ENCODE measurements at places on chromosomes 7 and 10. TPM values are rescaled to one million over a fixed set of nuclear protein-coding genes. Genes with fewer than 3 reads are reported as not detected.

Gene BRI3
- total RNA-seq, result 133 TPM

DNA sequence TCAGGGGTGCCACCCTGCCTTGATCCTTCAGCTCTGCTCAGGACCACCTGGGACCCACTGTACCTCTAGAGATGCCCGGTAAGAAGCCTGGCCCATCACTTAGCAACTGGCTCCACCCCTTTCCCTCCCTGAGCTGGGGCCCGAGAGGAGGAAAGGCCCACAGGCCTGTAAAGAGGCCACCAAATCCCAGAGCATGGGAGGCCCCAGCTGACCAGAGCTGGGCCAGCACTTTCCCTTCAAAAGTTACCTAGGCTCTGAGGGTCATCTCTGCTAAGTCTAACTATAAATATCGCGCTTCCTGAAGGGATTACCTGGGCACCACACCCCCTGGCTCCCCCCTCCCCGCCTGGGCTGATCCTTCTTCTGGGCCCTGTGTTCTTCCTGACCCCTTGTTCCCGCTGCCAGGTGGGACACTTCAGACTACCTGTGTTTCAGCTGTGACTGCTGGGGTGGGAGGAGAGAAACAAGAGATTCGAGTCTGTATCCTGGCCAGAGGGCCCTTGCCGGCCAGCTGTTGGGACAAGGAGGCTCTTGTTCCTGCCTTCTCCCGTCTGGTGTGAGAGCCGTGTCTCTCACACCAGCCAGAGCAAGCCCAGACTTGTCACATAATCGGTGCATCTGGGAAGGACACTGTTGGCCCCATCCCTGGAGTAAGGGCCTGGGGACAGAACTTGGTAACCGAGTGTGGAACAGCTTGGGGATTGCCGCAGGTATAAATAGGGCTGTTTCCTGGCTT lies 22.8 kb upstream of the ANKRD2 start:
- H3K27ac ChIP-seq, result peak overlapping the region; percentile 87
- H3K36me3 ChIP-seq, result no peaks in the 10 kb centered on the region
- no peak overlapping the region for H3K4me3 ChIP-seq
- peaks cover 5% of the 10 kb centered on the region for H3K4me1 ChIP-seq

- H3K4me3 ChIP-seq, result no peak overlapping the region
- H3K36me3 ChIP-seq, result peaks cover 64% of the 10 kb centered on the region
- no peaks in the 10 kb centered on the region for H3K4me1 ChIP-seq
- peaks cover 15% of the 10 kb centered on the region for H3K27me3 ChIP-seq
- H3K27ac ChIP-seq, result no peak overlapping the region
- DNase-seq, result no peak
Measured at GRCh38 chr10:123157210-123157609, 3.0 kb downstream of the BUB3 start.

DNA sequence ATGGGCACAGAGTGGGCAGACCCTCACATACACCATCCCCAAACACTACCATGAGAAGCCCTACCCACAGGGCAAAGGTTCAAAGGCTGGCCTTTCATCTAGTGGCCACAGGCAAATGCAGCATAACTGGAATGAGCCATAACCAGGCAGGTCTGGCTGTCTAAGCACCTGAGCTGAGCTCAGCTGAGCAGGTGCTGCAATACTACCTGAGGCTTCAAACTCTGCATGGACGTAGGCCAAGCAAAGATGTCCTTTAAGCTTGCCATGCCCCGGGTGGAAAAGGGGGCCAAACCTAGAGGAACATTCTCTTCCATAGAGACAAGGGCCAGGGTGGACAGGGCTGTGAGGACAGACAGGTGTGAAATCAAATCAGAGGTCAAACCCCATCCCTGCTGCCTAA lies 65.3 kb upstream of the CAMK2B start:
- H3K27me3 ChIP-seq, result no peaks in the 10 kb centered on the region
- no peaks in the 10 kb centered on the region for H3K4me1 ChIP-seq
- H3K36me3 ChIP-seq, result peaks cover 46% of the 10 kb centered on the region
- H3K27ac ChIP-seq, result no peak overlapping the region
- H3K4me3 ChIP-seq, result no peak overlapping the region

Gene ANLN
- 74.8 TPM for total RNA-seq

DNA sequence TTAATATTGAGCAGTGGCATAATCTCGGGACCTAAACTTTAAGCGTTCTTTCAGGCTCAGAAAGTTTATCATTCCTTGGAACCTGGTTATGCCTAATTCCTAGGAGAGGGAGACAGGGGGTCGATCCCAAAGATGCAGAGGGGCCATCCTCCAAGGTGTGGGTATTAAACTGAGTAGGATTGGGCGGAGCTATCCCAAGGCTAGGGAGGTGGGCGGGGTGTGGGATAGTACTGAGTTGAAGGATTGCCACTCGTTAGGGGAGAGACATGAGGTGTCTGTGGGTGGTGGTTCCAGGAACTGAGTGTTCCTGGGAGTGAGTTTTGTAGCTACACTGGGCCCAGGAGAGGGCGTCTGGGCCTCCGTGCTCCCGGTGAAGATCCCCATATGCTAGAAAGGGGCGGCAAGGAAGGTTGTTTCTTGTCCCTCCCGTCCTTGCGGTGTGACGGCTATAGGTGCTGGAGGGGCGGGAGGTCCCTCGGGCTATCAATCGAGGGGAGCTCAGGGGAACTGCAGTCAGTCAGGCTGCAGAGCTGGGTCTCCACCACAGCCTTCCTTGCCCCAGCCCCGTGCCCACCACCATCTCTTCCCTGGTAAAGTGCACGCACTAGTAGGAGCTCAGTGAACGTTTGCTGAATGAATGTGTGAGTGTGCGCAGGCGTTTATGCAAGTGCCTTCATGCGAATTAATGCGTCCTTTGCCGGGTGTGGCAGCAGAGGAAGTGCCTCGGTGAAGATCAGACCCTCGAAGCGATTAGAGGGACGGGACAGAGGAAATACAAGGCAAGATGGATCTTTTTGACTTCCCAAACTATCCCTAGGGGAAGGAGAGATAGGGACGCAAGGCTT lies 3.0 kb upstream of the HMX2 start:
- no peak overlapping the region for H3K27ac ChIP-seq
- H3K27me3 ChIP-seq, result peaks cover 100% of the 10 kb centered on the region
- peak; percentile 77 for DNase-seq
- H3K36me3 ChIP-seq, result no peaks in the 10 kb centered on the region
- no peak overlapping the region for H3K4me3 ChIP-seq

- H3K27me3 ChIP-seq, result peaks cover 6% of the 10 kb centered on the region
- H3K4me1 ChIP-seq, result peaks cover 3% of the 10 kb centered on the region
- no peaks in the 10 kb centered on the region for H3K36me3 ChIP-seq
- DNase-seq, result no peak
- H3K4me3 ChIP-seq, result no peak overlapping the region
Measured at GRCh38 chr7:45399069-45399468, 175.1 kb upstream of the ADCY1 start.

Gene CPA2
- total RNA-seq, result 0.40 TPM

DNA sequence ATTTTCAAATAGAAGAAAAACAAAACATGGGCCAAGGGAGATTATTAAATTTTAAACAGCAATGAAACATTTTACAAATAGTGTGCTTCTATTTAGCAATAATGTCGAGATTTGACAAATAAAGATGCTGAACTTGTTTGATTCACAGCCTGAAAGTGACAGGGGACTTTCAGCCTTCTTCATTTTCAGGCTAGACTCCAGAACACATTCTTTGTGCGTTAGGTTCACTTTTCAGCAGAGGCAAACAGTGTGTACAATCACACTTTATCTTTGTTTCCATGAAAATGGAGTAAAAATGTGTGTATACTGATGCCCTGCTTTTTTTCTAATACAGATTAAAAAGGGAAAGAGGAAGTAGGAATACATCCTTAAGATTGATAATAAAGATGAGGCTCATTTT lies 35.6 kb downstream of the FAM171A1 start:
- no peaks in the 10 kb centered on the region for H3K4me1 ChIP-seq
- H3K36me3 ChIP-seq, result peaks cover 5% of the 10 kb centered on the region
- no peak for DNase-seq
- no peak overlapping the region for H3K4me3 ChIP-seq
- H3K27me3 ChIP-seq, result no peaks in the 10 kb centered on the region
- no peak overlapping the region for H3K27ac ChIP-seq

DNA sequence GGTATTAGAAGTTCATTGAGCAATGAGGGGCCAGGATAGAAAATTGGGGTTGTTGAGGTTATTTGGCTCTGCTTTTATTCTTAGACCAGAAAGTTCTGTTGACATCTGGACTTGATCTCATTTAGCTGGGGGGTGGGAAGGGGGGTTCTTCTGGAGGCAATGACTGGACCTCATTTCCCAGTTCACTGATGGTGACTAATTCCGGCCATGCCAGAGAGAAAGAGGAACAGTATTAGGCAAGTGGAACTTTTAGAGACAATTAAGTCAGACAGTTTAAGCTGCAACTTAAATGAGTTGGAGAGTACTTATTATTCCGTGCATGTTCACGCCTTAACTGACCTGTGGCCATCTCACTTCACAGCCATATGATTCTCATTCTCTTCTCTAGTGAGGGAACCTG lies 512.5 kb downstream of the REEP3 start:
- no peaks in the 10 kb centered on the region for H3K4me1 ChIP-seq
- no peaks in the 10 kb centered on the region for H3K36me3 ChIP-seq
- no peak overlapping the region for H3K4me3 ChIP-seq
- no peak overlapping the region for H3K27ac ChIP-seq

Gene DOCK1
- total RNA-seq, result 56.4 TPM

- peaks cover 49% of the 10 kb centered on the region for H3K27me3 ChIP-seq
- no peaks in the 10 kb centered on the region for H3K36me3 ChIP-seq
- no peak overlapping the region for H3K27ac ChIP-seq
- H3K4me1 ChIP-seq, result no peaks in the 10 kb centered on the region
- H3K4me3 ChIP-seq, result no peak overlapping the region
Measured at GRCh38 chr10:123988694-123989093, 97.1 kb upstream of the CPXM2 start.

GRCh38 chr7:130182990-130183389 lies 22.2 kb downstream of the TMEM209 start:
- no peak for DNase-seq
- H3K4me1 ChIP-seq, result no peaks in the 10 kb centered on the region
- no peak overlapping the region for H3K27ac ChIP-seq
- peaks cover 70% of the 10 kb centered on the region for H3K36me3 ChIP-seq
- H3K4me3 ChIP-seq, result no peak overlapping the region

GRCh38 chr10:75681334-75681733 lies 249.9 kb downstream of the LRMDA start:
- no peaks in the 10 kb centered on the region for H3K36me3 ChIP-seq
- no peak for DNase-seq
- no peaks in the 10 kb centered on the region for H3K27me3 ChIP-seq
- no peaks in the 10 kb centered on the region for H3K4me1 ChIP-seq
- H3K4me3 ChIP-seq, result no peak overlapping the region
- no peak overlapping the region for H3K27ac ChIP-seq

- H3K4me1 ChIP-seq, result no peaks in the 10 kb centered on the region
- DNase-seq, result no peak
- H3K27me3 ChIP-seq, result peaks cover 16% of the 10 kb centered on the region
Measured at GRCh38 chr7:155064186-155064585, 5.9 kb upstream of the HTR5A start.

Gene LRIT1
- total RNA-seq, result 0.11 TPM

Gene KCP
- 23.5 TPM for total RNA-seq

GRCh38 chr7:123492485-123492884 lies 41.9 kb downstream of the IQUB start:
- H3K27me3 ChIP-seq, result no peaks in the 10 kb centered on the region
- no peak for DNase-seq
- H3K36me3 ChIP-seq, result no peaks in the 10 kb centered on the region
- H3K27ac ChIP-seq, result no peak overlapping the region

Measured in endodermal cell (in vitro differentiated cells).